Suppressor macrophage treated with lipopolysaccharide for 1 hour (primary cell): ENCODE measurements at places on chromosomes 5 and 9.

- no peak for DNase-seq
Measured at GRCh38 chr5:176780176-176781053, 29.9 kb upstream of the UNC5A start.

DNA sequence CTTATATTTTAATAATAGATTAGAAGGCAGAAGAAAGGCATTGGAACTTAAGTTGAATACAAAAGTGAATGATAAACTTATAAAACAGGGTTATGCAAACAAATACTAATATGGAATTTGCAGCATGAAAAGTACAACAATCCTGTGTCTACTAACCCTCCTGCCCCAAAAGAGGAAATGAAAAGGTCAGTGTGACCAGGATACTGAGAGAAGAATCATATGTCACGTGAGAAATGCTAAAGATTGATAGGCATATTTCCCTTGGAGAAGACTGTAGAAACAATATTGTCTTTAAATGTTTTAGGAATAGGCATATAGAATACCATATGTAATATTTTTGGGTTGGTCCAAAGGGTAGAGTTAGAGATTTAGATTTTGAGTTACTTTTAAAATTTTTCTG is 3.8 kb downstream of the WDR36 start:
- no peak for DNase-seq

- DNase-seq = no peak
Measured at GRCh38 chr9:37378613-37379004, 43.9 kb upstream of the GRHPR start.

DNA sequence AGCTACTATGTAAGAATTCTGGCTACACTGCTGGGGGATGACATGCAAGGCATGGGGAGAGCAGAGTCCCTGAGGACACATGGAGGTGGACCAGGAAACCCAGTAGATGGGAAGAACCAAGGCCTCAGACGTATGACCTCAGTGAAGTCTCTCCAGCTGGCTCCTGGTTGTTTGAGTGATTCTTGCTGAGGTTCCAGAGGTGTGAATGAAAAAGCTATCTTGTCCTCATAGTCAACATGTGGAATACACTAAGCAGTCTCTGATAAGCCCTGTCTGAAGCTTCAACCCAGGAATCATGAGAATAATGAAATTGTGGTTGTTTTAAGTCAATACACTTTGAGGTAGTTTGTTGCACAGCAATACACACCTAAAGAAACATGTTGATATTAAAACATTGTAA is 78.0 kb downstream of the GABRA6 start:
- no peak for DNase-seq

GRCh38 chr9:129079829-129080228 is 1.1 kb upstream of the DOLPP1 start:
- no peak for DNase-seq

- DNase-seq = peak; percentile 56
Measured at GRCh38 chr9:136820971-136821825, 13.4 kb downstream of the RABL6 start.

DNA sequence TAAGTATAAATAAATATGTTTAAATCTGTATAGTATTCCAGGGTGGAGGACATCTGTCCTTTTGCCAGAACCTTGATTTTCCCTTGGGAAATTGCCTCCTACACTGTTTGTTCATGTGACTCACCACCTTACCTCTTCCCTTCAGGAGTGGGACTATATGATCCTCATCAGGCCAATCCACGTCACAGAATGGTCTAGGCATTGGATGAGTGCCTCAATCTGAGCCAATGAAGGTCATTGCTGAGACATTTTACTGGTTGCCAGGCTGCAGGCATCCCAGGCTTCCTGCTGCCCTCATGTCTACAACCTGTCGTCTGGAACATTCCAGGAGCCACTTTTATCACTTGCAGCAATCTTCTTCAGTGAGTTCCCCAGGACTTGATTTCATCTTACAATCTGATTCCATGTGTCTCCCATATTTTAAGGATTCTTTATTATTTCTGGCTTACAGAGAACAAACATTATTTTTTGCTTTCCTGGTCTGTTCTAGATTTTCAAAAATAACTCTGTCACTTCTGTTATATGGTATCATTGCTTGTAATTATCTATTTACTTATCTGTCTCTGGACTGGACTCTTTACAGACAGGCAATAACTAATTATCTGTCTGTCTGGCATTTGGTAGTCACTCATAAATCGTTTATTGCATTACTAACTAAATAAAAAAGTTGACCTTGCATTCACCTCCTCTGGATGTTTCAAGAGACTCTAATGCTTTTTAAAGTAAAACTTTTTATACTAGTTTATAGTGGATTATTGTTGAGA is 107.3 kb upstream of the APC start:
- no peak for DNase-seq

GRCh38 chr5:60820593-60821487 is 23.2 kb downstream of the ELOVL7 start:
- peak; percentile 45 for DNase-seq

- DNase-seq = no peak
Measured at GRCh38 chr5:14059810-14060209, 83.3 kb upstream of the TRIO start.

- no peak for DNase-seq
Measured at GRCh38 chr5:56277573-56277972, 44.4 kb upstream of the ANKRD55 start.

- peak; percentile 65 for DNase-seq
Measured at GRCh38 chr5:177086654-177087397, at the start of gene FGFR4. Gene FGFR4, plus strand, starts transcription at chr5:177086915. Its CDS starts 2,688 bp downstream, at chr5:177089603.

GRCh38 chr9:74496406-74496805 is 729 bp upstream of the RORB start:
- no peak for DNase-seq

DNA sequence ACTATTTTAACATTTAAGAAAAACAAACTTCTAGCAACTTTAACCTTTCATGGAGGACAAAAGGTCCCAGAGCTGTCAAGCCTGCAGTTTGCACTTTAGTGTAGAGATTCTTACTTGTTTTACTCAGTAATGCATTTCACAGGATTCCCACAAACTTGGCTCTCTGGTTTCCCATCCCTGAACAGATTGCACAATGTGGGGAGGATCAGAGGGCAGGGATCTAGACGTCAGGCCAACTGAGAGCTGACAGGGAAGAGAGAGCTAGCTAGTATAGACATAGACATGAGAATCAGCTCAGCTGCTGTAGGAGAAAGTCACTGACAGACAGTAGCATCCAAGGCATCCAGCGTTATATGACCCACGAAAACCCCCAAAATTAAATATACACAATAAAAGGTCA is 20.9 kb upstream of the BNIP1 start:
- no peak for DNase-seq

DNA sequence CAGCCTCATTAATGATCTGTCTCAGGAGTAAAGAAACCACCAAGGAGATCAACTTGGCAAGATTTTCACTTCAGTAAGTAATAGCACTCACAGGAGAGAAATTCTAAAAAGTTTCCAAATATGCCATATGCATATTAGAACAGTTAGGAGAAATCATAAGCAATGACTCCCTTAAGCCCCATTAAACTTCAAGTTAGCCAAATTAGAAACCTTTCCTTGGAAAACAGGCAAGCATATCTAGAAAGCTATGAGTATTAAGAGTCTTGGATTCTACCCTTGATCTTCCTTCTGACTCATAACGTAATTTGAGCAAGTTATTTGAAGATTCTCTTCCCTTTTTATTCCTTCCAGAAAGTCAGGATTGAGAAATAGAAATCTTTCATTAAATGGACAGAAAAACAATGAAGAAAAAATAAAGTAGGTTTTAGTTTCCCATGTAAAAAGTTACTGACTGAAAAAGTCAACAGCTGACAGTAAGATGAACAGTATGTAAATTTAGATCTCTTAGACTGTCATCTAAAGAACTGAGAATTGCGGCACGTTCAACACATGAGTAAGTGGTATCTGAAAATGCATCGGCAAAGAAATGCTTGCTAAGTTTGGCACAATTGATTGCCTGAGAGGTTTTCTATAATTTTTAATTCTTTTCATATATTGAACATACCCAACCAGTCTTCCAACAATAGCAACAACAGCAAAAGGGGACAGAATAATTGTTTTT is 565.7 kb upstream of the FTMT start:
- peak; percentile 18 for DNase-seq

DNA sequence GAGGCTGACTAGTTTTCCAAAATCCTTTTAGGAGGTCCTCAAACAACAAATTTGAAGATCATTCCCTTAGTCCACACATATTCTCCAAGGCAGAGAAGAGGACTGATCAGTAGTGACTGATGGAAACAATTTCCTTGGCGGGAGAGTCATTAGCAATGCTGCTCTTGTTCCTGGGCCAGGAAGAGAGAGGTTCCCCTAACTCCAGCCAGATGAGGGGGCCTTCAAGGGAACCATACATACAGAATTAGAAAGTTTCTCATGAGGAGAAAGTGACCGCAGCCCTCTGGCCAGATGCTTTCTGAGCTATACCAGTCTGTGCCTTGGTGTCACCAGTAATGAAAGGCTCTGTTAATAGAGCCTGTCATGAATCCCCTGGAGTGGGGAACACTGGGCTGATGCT is 539.4 kb downstream of the BNC2 start:
- DNase-seq = no peak

DNA sequence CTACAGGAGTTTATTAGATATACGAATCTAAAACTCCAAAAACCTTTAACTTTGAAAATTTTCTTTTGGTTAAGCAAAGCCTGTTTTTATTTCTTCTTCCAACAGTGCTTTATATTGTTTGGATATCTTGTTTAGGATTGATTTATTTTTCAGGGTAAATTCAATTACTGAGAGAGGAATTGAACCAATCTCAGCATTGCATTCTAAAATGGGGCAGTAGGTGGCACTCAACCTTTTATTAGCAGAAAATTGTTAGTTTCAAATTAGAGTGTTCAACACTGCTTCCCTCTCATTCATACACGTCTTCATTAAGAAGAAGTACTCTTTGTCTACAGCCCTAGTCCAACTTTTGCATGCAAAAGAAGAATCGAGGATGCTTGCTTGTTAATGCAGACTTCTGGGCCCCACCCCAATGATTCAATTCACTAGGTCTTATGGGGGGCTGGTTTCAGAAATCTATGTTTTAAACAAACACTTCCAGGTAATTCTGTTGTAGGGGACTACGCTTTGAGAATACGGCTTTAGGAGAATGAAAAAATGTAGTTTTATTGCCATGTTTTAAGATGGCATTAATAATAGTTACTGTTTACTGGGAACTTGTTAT is 26.6 kb downstream of the MRPL22 start:
- peak; percentile 25 for DNase-seq

- peak; percentile 70 for DNase-seq
Measured at GRCh38 chr9:94783102-94783682, 56.7 kb downstream of the AOPEP start.

- no peak for DNase-seq
Measured at GRCh38 chr9:18861609-18862544, 171.1 kb downstream of the SAXO1 start.

DNA sequence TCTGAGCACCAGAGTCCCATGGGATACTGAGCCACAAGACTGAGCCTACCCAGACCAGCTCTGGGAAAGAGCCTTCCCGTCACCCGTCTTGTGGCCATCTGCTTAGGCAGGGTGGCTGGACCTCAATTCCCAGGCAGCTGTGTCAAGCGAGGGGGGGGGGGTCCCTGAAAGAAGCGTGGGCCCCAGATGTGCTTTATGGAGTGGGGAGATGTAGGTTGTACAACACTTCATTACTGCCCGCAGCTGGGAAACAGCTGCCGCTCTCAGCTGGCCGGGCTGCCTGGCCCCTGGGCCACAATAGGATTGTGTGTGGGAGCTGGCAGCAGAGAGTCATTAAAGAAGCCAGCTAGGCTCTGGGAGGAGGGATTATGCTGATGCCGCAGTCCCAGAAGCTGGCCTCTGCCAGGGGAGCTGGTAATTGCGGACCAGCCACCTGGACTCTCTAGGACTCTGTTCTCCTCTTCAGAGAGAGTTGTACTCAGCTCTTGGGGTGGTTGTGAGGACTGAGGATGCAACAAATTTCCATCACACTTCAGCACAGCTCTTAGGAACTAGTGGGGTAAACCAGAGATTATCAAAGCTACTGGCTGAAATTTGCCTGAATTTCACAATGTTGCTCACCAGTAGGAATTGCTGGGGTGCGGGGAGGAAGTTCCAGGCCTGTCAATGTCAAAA is 145.4 kb downstream of the GADD45G start:
- DNase-seq = peak; percentile 48

GRCh38 chr9:15079989-15080388 is 169.8 kb upstream of the FREM1 start:
- DNase-seq = no peak

GRCh38 chr5:174295702-174296436 is 250.4 kb downstream of the NSG2 start:
- no peak for DNase-seq

DNA sequence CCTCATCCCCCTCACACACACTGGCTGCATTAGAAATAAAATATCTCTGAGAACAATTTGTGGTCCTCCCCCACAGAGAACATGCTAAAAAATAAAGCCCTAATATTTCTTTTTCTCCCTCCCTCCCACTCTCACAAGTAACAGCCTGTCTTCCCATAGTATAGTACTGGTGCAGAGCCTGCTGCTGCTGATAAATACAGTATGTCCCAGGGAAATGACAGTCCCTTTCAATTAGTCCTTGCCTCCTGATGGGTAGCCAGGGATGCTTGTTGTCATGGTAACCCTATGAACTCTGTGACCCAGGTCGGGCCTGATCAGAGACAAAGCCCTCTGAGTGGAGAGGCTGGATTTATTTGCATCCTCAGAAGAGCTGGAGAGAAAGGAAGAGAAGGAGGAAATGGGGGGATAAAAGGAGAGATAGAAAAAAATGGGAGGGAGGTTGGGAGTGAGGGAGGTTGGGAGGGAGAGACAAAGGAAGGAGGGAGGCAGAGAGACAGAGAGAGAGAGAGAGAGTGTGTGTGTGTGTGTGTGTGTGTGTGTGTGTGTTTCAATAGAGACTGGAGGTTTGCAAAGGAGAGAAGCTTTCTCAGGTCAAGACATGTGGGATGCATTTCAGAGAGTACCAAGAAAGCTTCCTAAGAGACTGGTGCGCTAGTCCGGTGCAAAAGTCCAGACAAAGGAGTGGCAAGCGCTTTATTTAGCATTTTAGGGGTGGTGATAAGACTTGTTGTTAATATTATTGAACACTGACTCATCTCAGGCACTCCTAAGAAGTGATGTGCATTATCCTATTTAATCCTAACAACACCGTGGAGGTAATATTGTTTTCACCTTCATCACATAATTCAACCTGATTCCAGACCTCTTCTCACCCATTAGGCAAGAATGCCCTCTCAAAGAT is 260.8 kb downstream of the FAM114A2 start:
- DNase-seq = no peak

DNA sequence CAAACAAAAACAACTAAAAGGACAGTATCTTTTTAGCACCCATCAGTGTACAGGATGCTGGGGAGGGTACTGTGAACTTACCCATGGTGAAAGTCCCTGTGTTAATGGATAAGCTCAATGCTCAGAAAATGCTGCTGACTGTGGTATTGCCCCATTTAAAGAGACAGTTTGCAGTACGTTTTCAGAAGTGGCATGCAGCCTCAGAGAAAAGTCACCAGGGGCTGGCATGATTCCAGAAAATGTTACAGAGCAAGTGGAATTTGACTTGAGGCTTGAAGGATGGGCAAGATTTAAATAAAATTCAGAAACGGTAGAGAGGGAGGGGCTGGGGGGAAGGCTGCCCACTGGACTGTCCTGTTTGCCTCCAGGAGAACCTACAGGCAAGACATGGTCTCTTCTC is 7.2 kb downstream of the S1PR3 start:
- no peak for DNase-seq

GRCh38 chr5:89315286-89316100 is 432.5 kb upstream of the MEF2C start:
- DNase-seq = no peak
